WTC11 (cell line): ENCODE measurements at places on chromosomes 7 and 10. TPM values are rescaled to one million over a fixed set of nuclear protein-coding genes. Genes with fewer than 3 reads are reported as not detected.

The CALHM1 gene
- 0.30 to 0.55 TPM (median 0.39 TPM) in 3 replicates for total RNA-seq

- no peak overlapping the region for H3K4me3 ChIP-seq
- H3K36me3 ChIP-seq: no peaks in the 10 kb centered on the region
- DNase-seq: no peak
Observed at GRCh38 chr7:94997547-94997946, 90.2 kb downstream of the PPP1R9A start.

The C10orf105 gene
- total RNA-seq: 0.48 to 0.99 TPM (median 0.85 TPM) in 3 replicates

DNA sequence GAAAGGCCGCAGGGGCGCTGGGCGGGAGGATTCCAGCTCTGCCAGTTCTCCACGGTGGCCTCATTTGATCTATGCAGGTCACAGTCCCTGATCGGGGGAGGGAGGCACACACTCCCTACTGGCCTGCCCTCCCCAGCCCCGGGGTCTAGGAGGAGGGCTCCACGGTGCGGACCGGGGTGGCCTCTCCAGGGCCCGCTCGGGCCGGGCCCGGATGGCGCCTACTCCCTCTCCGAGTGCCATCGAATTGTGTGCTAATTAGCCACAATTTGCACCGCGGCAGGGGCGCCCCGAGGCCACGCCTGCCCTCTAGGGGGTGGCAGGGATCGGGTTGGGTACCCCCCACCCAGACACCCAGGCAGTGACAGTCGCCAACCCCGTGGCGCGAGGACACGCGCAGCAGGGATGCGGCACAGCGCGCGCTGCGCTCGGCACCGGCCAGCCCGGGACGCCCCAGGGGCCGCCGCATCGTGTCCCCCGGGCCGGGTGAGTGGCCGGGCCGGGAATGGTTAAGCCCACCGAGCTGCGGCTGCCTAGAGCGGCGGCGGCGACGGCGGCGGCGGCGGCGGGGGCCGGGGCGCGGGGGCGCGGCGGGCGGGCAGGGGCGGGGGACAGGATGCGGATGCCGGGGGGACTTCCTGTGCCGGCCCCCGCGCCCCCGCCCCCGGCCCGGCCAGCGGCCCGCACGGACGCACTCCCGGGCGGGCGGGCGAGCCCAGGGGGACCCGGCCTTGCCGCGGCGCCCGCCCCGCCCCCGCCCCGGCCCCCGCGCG is at the start of gene ZNF853:
TSS of gene ZNF853 (plus strand) at position 658 of the 770 bp plus-strand sequence. CDS start 565 bp downstream, outside the sequence.
- H3K36me3 ChIP-seq: no peaks in the 10 kb centered on the region
- peaks cover 5% of the 10 kb centered on the region; the same call in 1 of the 2 replicates for H3K27me3 ChIP-seq
- peaks cover 12% of the 10 kb centered on the region for H3K4me1 ChIP-seq
- H3K4me3 ChIP-seq: peak within 1 kb of the TSS; percentile 76

The HTRA1 gene
- total RNA-seq: 15.4 to 18.3 TPM (median 16.0 TPM) in 3 replicates
